CD4-positive, alpha-beta T cell treated with Interleukin-10 for 1 hour (primary cell): ENCODE measurements at places on chromosomes 11 and 22.

- DNase-seq = no peak
These were observed at the start of gene PARVA for GRCh38 chr11:12377106-12377823. TSS of gene PARVA (plus strand) at chr11:12377571. CDS start at chr11:12377648, 77 bp downstream.

DNA sequence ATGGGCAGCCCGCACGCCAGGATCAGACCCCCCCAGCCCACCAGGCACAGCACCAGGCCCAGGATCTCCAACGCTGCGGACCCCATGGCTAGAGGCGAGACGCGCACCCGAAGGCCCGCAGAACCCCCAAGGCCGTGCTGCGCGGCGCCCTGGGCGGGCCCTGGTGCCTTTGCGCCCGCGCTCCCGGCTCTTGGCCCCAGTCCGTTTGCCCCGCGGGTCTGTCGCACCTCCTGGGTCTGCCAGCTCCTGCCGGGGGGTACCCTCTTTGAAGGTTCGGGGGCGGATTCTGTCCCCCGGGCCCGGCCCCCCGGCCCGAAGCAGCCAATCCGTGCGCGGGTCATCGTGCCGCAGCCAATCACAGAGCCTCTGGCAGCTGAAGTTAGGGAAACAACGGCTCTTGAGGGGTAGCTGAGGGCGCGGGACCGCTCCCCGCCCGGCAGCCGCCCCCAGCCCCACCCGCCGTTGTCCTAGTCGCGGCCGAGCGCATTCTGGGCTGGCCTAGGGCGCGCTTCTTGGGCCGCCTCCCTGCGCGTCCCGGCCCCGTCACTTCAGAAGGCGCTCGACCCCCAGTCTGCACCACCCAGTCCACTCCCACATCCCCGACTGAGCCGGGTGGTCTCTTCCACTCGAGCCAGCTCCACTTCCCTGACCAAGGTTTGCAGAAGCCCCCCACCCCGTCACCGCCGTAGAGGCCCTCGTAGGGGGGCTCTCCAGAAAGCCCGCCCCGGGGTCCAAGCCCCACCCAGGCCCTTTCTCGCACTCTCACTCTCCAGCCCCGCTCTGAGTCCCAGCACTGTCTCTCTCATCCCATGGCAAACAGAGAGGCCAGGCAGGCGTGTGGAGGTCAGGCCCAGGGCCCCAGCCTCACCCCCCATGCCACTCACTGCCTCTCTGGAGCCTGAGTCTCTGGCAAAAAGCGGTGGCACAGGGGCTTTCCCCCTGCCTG, at the start of gene CLDN5:
Gene CLDN5, minus strand, starts transcription at position 241 of the 946 bp plus-strand sequence. Its CDS starts 155 bp downstream, at position 86.
- DNase-seq = no peak

DNA sequence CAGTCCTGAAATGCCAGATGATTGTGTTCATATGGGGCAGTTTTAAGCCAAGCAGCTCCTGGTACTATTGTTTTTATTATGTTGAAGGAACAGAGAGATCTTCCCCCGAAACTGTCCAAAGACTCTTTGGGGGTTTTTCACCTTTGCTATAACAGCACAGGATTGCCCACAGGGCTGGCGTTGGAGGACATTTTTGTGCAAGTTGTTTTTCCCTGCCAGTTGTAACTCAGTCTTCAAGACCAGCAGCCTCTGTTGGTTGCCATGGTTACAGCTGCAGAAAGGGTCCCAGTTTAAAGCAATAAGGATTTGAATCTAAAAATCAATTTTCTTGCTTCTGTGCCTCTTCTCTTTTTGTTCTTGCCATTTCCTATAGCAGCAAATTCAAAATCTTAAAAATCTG, 45.4 kb upstream of the YWHAH start:
- no peak for DNase-seq

GRCh38 chr11:115191761-115192160, 312.5 kb downstream of the CADM1 start:
- no peak for DNase-seq

DNA sequence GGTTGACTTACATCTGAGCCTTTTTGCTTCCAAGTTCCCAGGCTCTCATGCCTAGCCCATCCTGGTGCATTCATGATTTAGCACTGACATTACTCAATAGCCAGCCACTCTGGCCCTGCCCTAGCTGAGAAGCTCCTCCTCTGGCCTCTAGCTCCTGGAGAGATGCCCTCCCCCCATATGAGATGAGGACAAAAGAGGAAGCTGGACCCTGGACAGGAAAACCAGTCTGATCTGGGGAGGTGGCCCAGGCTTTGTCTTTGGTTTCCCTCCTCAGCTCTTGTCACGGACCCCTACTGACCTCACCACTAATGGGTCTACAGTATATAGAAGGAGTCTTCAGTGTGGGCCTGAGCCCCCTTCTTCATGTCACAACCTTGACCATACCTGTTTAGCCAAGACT, 3.0 kb downstream of the RHOG start:
- DNase-seq = no peak

DNA sequence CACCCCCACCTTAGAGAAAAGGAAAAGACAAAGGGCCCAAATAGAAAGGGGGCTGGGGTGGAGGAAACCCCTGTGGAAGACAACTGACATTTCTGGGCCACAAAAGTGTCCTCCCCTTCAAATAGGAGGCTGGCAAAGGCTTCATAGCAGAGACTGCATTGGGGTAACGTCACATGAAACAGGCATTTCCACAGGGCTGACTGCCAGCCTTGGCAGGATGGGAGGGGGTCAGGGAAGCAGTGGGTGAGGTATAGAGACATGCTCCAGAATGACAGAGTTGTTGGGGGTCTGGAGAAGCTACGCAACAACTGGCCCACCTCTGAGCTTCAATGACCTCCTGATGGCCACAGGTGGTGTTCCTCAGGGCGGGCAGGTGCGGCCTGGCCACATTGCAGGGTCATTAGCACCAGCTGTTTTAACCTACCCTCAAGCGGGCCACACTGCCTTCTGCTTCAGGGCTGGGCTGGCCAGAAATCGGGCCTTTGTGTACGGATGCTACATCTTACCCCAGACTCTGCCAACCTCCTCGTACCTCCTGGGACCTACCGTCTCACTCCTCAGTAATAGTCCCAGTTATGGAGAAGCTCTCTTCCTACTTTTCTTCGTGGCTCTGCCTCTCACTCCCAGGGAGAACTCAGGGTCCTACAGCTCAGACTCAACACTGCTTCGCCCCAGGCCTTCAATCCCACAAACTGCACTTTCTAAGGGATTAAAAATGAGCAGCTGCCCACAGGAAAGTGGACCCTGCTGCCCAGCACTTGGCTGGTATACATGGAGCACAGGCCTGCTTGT, 160.0 kb upstream of the NCAM1 start:
- no peak for DNase-seq

GRCh38 chr11:103465555-103466140, 356.4 kb downstream of the DYNC2H1 start:
- no peak for DNase-seq

GRCh38 chr11:73729594-73730206, 31.2 kb downstream of the RAB6A start:
- no peak for DNase-seq

GRCh38 chr22:48210198-48210580, 1447.7 kb downstream of the TBC1D22A start:
- no peak for DNase-seq

GRCh38 chr11:94088906-94089305, 39.7 kb upstream of the PANX1 start:
- DNase-seq = no peak

GRCh38 chr11:1171985-1172728, 14.4 kb downstream of the MUC5AC start:
- DNase-seq = no peak

DNA sequence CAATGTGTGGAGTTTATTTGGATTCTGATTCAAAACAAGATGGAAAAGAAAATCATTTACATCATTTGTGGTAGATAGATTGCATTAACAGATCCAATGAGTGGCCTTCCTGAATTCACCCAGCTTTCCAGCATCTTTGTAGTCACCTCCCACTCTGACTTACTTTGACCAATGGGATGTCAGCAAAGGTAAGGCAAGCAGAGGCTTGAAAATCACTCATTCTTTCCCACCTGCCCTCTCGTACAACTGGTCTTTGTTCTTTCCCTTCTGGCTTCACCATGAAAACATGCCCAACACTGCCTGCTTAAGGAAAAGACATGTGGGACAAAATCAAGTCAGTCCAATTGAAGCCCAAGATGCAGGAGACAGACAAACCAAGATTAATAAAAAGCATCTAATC, 202.1 kb downstream of the TTC28 start:
- no peak for DNase-seq

DNA sequence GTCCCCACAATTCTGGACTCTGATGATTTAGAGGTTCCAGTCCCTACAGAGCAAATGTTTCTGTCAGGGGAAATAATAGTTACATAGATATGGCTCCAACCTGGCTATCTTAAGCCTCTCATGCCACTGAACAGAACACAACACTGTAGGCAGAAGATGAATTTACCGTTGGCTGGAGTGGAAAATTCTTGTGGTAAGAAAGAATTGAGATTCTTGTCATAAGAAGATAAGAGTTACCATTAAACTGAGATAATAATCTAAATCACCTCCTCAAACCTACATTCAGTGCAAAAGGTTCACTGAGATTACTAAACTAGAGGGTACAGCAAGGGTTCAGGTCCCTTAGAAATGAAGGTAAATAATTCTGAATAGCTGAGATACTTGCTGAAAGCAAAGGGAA, 10.1 kb upstream of the NAALAD2 start:
- DNase-seq = no peak

DNA sequence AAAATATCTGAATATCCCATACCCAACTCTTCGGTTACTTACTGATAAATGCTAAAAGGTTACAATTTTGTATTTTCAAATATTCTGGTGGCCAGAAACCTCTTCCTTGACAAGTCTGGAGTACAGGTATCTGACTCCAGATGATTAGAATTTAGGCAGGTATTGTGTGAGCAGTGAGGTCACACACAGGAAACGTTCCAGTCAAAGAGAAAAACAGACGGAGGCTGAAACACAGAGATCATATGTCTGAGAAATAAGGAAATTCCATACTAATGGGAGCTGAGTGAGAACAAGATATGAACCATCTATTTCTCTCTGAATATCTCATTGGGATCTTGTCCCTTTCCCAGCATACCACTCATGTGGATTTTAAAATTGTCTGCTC, 89.4 kb upstream of the IGLL5 start:
- no peak for DNase-seq
